ENCODE measurements at places on chromosomes 11 and 22. TPM values are rescaled to one million over a fixed set of nuclear protein-coding genes. Genes with fewer than 3 reads are reported as not detected.

The OVCH2 gene
- total RNA-seq: not detected

The CLP1 gene
- 9.8 TPM for total RNA-seq

The CNTF gene
- total RNA-seq: 1.2 TPM

The CREBZF gene
- 63.9 TPM for total RNA-seq

The C11orf16 gene
- 0.25 TPM for total RNA-seq

The VSIG2 gene
- total RNA-seq: 0.49 TPM

The GRM5 gene
- 141 TPM for total RNA-seq

The KCNJ11 gene
- 5.7 TPM for total RNA-seq

The TRPC6 gene
- 4.2 TPM for total RNA-seq

The MMP12 gene
- total RNA-seq: not detected

The FJX1 gene
- 30.2 TPM for total RNA-seq

The NAALAD2 gene
- 6.4 TPM for total RNA-seq

The SEPTIN3 gene
- total RNA-seq: 172 TPM

The RFPL1 gene
- not detected for total RNA-seq

The SLC22A9 gene
- under 0.01 TPM for total RNA-seq

The C22orf31 gene
- total RNA-seq: not detected

The ANGPTL5 gene
- total RNA-seq: 0.25 TPM

The OR51T1 gene
- total RNA-seq: not detected

The P2RX6 gene
- 0.49 TPM for total RNA-seq

The HPS5 gene
- 76.0 TPM for total RNA-seq

The OR5D16 gene
- not detected for total RNA-seq

The TSSK2 gene
- not detected for total RNA-seq

The P2RY6 gene
- total RNA-seq: under 0.01 TPM

The CSNK2A3 gene
- total RNA-seq: 2.5 TPM

The DMC1 gene
- 3.4 TPM for total RNA-seq

The TRIM6 gene
- total RNA-seq: 0.25 TPM

The UBASH3B gene
- 14.3 TPM for total RNA-seq

The KDM4E gene
- total RNA-seq: not detected
